ENCODE measurements at places on chromosomes 7 and 10.

DNA sequence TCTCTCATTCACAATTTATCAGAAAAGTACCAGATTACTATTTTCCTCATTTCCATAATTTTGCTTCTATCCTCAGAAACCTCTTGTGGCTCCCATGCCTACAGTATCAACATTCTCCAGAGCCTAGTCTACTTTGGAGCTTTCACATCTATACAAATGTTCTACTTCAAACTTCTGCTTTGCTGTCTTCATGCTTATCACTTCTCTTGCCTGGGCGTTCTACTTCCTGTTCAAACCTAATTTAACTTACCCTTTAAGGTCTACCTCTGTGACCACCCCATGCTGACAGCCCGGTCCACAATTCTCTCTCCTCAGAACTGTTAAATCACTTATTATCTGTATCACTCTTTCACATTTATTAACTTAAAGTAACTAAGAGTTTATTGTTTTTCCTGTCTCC lies 6.1 kb upstream of the PTPN12 start:
- no peak for DNase-seq

- DNase-seq = no peak
Measured at GRCh38 chr7:156004265-156005201, 192.3 kb upstream of the SHH start.

DNA sequence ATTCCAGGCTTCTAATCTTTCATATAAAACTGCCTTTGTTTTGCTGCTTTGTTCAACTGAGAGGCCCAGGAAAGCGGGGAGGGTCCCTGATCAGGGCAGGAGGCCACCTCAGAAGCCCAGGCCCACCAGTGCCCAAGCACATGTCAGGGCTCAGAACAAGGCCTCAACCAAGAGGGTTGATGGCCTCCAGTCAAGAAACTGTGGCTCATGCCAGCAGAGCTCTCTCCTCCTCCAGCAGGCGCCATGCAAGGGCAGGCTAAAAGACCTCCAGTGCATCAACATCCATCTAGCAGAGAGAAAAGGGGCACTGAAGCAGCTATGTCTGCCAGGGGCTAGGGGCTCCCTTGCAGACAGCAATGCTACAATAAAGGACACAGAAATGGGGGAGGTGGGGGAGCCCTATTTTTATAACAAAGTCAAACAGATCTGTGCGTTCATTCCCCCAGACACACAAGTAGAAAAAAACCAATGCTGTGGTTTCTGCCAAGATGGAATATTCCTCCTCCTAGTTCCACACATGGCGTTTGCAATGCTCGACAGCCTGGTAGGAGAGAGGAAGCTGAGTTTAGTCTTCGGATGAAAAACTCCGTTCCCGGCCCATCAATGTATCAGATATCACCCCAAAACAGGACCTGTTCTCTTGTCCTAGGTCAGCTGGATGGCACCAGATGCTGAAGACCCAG lies 34.0 kb downstream of the PSAP start:
- DNase-seq = no peak

DNA sequence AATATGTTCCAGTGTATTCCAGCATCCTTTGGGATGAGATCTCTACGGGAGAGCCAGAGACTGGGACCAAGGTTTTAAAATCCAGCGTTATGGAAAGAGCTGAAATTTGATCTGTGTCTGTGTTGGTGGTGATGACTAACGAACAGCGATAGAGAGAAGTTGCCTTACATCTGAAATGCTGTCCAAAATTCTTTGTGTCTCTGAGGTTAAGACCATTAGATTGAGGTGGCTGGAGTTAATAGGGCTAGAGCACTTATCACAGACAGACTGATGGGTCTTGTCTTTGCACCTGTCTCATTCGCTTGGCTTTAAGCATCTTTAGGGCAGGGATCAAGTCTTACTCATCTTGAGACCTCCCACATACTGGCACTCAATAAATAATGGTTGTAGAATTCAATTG lies 41.0 kb upstream of the RAPGEF5 start:
- no peak for DNase-seq
